ENCODE measurements at places on chromosomes 11 and 22.
A peak's percentile ranks its signal among the peaks of the same experiment; 100 is the strongest.

GRCh38 chr11:78731027-78731426 lies 156.4 kb upstream of the NARS2 start:
- peak; percentile 74 for DNase-seq

- no peak for DNase-seq
Measured at GRCh38 chr22:50257041-50257440, 4.4 kb downstream of the MAPK12 start.

GRCh38 chr11:95521133-95521542 lies 268.4 kb downstream of the FAM76B start:
- peak; percentile 22 for DNase-seq

GRCh38 chr22:41436322-41437113 lies 10.1 kb downstream of the TOB2 start:
- no peak for DNase-seq

DNA sequence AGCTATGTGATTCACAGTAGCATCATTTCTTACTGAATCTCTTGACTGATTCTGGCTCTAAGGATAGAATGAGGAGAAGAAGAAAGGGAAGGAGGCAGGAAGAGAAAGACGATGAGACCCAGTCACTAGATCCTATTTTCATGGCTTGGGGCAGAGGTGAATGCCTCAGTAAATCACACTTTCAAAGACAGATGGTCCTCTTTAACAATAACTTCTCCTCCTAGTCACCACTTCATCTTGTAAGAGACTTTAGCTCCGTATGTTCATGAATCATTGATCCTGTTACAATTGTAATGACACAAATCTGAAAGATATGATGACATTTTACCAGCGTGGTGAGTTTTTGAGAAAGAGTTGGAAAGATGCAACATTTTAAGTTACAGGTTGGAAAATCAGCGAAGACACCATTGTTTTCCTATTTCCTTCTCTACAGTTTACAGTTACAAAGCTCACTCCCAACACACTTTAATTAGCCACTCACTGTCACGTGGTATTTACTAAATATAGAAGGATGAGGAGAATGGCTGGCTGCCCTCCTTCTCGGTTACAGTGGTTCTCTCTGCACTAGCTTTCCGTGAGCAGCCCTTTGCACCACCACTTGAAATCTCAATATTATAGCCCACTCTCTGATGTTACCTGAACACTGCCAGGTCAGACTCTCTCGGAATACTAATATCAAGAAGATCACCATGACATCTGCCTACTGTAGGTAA lies 205.8 kb downstream of the CADM1 start:
- DNase-seq, result no peak

GRCh38 chr11:7552666-7553065 lies 38.9 kb downstream of the PPFIBP2 start:
- DNase-seq, result peak; percentile 80

DNA sequence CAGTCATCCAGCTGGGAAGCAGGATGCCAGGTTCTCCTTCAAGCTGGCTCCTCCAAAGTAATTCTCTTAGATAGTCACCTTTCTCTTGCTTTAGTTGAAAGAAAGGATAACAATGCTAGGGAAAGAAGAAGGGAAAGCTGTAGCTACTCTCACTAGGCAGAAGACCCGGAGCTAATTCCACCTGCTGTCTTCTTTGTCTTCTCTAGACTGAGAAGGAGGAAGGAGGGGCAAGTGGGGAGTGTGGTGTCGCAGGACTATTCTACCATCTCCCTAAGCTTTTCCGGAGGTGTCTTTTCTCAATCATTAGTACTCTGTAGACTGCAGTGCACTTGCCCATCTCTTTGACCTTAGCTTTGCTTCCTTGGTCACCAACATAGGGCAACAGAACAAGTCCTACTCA lies 162.8 kb downstream of the NCAM1 start:
- no peak for DNase-seq

DNA sequence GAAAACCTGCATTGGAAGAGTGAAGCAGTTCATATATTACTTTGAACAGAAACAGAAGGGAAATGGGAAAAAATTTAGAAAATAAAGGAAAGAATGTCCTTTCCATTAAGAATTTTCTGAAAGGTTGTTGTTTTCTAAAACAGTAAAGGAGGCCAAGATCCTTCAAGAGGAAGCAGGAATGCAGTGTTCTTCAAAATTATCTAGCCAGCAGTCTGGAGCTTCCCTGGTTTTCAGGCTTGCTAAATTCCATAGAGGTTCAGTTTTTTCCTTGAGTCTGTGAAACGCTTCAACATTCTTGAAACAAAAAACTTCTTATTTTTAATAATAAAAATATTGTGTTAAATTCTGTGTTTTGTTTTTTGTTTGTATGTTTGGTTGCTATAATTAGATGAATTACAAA lies 189.0 kb upstream of the ANO3 start:
- DNase-seq, result no peak

Data from amniotic epithelial cell (primary cell).